Muscle of arm (tissue), 14 donors: ENCODE measurements at places on chromosomes 12 and 14.

DNA sequence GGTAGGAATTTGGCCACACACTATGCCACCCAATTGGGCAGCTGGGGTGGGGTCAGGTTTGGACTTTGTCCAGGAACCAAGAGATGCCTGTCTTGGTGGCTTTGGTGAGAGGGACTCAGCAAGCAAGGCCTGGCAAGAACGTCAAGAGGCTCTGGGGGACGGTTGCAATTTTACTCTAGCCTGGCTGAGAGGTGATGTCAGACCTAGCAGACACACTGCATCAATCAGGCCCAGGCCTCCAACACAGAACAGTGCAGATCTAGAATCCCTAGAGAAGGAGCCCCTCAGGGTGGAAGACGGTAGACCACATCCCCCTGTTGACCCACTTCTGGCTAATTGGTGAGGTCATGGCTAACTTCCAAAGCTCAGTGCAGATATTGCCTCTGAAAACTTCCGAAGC is 1.6 kb upstream of the UNC119B start:
- no peak for DNase-seq

- no peak for DNase-seq
Measured at GRCh38 chr12:124006085-124006845, 33.2 kb downstream of the ZNF664 start.

GRCh38 chr14:88998027-88998426 is 173.6 kb downstream of the TTC8 start:
- no peak for DNase-seq

DNA sequence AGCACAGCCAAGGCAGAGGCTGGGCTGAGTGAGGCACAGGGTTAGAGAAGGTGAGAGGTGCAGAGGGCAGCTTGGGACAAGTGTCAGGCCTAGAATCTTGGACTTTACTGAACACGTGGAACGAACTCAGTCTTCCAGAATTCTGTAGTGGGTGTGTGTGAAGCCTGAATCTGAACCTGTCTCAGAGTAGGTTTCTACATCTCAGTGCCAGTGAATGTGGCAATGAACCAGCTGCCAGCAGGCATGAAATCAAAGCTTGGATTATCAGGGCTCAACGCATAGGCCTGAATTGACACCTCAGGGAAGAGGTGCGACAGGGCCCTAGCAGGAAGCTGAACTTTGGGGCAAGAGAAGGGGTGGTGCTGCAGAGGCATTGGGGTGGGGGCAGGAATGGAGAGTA is 104.6 kb downstream of the SAMD4A start:
- DNase-seq = no peak

DNA sequence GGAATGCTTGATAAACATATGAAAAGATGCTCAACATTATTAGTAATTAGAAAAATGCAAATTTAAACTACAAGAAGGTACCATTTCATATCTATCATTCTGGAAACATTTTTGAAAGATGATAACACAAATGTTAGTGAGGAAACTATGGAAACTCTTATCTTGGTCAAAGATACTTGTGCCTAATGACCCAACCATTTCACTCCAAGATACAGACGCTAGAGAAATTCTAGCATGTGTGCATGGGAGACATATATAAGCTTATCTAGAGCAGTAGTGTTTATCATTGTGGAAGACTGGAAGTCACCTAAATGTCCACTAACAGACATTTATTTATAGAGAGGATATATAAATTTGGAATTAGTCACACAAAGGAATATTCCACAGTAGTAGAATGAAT is 143.1 kb upstream of the HMGA2 start:
- no peak for DNase-seq

GRCh38 chr12:11618046-11618445 is 31.4 kb upstream of the ETV6 start:
- no peak for DNase-seq

DNA sequence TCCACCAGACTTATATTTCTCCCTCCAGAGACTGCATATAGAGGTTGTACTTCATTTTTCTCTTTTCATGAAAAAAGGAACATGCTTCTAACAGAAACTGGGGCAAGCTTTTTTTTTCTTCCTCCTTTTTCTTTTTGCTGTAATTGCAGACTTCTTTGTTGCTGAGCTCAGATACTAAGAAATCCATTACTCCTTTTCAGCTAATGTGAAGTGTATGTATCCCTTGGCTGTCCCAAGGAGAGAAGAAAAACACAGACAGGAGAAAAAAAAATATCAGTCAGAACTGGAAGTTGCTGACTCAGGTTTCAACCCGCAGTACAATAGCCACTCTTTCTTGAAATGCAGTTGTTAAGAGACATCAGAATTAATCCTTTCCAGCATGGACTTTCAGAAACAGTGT is 1248.4 kb downstream of the LRFN5 start:
- DNase-seq = peak; percentile 5

GRCh38 chr12:94263011-94263811 is 114.8 kb downstream of the PLXNC1 start:
- no peak for DNase-seq

DNA sequence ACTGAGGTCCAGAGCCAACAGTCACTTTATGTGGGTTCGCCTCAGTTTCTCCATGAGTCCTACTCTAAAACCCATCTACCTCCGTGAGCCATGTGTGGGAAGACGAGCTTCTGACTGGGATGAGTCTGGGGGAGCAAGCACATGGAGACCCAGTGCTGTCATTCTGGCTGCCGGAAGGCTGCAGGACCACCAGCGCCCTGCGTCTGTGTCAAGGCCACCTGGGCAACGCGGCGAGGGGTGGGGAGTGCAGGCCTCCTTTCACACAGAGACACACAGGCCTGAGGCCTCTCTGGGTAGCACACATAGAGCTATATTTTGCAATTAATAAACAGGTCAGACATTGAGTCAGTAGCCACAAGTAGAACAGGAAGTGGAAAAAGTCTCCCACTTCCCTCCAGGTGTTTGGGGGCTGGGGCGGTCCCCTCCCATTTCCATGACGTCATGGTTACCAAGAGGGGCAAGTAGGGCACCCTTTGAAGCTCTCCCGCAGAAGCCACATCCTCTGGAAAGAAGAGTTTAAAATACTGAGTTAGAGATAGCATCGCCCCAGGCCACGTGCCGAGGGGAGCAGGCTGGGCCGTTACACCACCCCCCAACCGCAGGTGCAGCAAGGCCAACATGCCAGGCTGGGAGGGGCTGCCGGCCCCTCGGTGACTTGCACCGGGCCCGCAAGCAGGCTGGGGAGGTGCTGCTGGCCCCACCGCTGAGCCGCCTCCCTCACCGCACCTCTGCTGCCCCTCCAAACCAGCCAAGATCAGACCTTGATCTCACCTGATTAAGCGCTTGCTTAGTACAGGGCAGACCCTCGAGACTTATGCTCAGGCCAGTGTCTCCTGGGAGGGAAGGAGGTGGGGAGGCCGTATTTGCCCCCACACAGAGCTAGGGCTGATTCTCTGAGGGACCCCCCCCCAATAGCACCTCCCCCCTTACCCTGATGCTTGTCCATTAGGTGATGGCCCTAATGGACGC is 32.7 kb downstream of the DAD1 start:
- DNase-seq = no peak

GRCh38 chr14:91847693-91848092 is 19.6 kb downstream of the TC2N start:
- DNase-seq = no peak

- DNase-seq = no peak
Measured at GRCh38 chr12:2997989-2998670, 38.9 kb downstream of the TEAD4 start.

- no peak for DNase-seq
Measured at GRCh38 chr14:88424573-88424972, 39.1 kb downstream of the SPATA7 start.

- DNase-seq = no peak
Measured at GRCh38 chr12:92640691-92641090, 62.1 kb upstream of the PLEKHG7 start.

- no peak for DNase-seq
Measured at GRCh38 chr14:61420326-61420725, 98.9 kb downstream of the PRKCH start.

- DNase-seq = no peak
Measured at GRCh38 chr12:90280564-90281058, 572.0 kb upstream of the ATP2B1 start.

- no peak for DNase-seq
Measured at GRCh38 chr14:104331871-104332605, 193.7 kb downstream of the KIF26A start.

DNA sequence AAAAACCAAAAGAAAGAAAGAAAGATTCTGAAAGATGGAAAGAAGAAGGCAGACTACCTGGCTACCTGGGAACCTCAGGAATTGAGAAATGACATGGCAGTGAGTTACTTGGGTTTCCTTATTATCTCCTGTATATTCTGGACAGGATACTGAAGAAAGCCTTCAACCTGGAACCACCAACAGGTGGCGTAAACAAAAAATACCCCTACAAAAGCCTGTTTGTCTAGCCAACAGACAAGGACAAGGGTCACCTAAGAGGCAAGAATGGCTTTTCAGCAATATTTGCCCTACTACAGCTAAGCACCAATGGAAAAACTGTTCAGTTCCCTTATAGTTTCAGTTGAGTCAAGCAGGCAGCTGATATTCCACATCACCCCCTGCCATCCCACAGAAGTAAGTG is 274.9 kb downstream of the GPHN start:
- no peak for DNase-seq

GRCh38 chr12:27001663-27002062 is 12.5 kb downstream of the TM7SF3 start:
- DNase-seq = no peak

- DNase-seq = no peak
Measured at GRCh38 chr14:77979666-77980351, 179.9 kb downstream of the ADCK1 start.

- DNase-seq = no peak
Measured at GRCh38 chr12:82279536-82280058, 78.6 kb downstream of the CCDC59 start.

GRCh38 chr12:40738856-40739255 is 46.6 kb downstream of the CNTN1 start:
- no peak for DNase-seq

- DNase-seq = no peak
Measured at GRCh38 chr14:67428501-67429031, 16.6 kb upstream of the PLEK2 start.

DNA sequence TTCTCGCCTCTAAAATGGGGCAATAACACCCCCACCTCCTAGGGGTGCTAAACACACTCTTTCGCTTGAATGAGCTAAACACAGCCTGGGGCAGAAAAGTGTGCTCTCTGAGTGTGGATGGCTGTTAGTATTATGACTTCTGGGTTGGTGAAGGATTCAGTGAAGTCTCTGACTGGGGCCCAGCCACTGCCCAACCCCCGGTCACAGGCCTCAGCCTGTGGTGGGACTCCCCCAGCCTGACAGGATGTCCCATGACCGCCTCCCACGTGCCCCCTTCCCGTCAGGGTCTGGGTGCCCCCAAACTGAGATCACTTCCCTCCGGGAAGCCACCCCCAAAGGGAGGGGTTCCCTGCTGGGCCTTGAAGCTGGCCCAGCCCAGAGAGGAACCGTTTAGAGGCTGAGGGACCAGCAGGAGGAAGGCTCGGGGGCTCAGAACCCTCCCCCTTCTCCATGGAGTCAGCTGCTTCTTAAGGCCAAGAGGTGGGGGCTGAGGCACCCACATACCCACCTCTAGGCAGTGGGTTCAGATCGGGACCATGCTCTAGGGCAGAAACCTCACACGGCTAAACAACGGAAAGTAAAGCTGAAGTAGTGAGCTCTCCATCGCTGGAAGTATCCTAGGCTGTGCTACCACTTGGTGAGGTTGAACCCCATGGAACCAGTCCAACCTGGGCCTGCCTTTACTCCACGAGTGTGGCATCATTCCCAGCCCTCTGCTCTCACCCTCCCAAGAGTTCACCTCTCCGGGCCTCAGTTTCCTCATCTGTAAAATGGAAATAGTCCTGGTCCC is 13.8 kb downstream of the DTX1 start:
- DNase-seq = no peak

DNA sequence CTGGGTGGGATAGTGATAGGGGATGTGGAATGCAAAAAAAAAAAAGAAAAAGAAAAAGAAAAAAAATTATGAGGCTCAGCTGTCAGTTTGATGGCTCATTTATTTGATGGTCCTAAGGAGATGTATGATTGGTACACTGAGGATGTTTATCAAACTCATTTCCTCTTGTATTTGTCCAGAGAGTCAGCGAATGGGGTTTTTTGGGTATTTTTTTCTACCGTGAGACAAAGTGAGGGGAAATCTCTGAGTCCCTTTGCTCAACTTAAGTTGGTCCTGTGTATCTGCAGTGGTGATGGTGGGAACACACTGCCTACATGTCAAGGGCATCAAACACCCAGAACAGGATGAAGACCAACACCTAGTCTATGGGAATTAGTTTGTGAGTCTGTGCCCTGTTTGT is 176.9 kb upstream of the HIF1A start:
- no peak for DNase-seq

DNA sequence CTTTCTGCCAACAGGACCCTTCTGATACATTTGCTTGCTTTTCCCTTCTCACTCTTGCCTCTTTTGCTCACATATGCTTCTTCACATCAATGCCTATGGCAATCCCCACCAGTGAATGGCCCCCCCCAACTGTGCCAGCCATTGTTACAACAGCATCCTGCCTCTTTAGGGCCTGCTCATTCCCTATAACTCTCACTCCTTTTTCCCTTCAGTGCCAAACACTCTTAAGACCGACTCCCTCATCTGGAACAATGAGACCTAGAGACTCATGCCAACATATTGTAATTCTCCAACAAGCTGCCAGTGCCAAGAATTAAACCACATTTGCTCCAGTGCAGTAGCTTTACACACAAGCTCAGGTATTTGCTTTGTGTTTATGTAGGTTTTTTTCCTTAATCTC is 189.0 kb downstream of the SOX5 start:
- no peak for DNase-seq

DNA sequence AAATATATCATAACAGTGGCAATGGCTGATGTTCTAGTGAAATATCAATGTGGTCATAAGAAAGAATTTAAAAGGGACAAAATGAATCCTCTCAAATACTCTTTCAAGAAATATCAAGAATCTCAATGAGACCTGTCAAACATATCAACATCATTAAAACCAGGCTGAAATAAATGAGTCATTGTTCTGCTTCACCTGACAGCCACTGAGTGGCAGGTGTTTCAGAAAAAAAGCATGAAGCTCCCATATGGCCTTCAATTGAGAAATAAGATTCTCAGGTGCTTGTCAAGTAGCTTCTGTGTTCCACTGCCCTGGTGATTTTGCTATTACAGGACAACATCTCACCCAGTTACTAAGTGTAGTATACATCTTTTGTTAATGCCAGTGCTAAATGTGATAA is 21.5 kb downstream of the ANAPC5 start:
- no peak for DNase-seq

GRCh38 chr12:121787063-121788025 is 6.1 kb downstream of the RHOF start:
- no peak for DNase-seq

GRCh38 chr14:101932673-101933072 is 31.7 kb upstream of the DYNC1H1 start:
- no peak for DNase-seq
